ENCODE measurements at places on chromosomes 3 and 15.
A peak's percentile ranks its signal among the peaks of the same experiment; 100 is the strongest.

DNA sequence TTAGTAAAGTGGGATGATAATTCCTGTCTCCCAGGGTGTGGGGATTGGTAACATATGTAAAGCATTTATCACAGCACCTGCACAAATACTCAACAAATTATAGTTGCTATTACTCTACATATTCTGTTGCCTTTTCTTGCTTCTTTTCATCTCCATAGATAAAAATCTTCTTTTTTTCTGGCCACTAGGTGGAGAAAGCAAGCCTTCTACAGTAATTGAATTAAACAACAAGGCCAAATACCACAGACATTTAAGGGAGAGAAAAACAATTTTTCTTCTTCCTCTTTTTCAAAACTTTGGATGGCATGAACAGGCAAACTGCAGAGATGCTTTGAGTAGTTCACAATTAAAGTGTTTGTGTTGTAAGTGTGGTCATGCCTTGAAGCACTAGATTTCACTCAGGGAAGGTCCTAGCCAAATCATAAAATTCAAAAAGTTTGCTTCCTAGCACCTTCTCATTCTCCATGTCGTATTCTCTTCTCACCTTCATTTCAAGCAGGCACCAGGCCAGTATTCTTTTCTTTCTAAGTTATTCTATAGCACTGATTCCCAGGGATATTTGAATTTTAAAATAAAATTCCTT lies 493.4 kb upstream of the TGFBR2 start:
- DNase-seq = no peak

- no peak for DNase-seq
These were observed 113.2 kb downstream of the RTP4 start for GRCh38 chr3:187481426-187481825.

DNA sequence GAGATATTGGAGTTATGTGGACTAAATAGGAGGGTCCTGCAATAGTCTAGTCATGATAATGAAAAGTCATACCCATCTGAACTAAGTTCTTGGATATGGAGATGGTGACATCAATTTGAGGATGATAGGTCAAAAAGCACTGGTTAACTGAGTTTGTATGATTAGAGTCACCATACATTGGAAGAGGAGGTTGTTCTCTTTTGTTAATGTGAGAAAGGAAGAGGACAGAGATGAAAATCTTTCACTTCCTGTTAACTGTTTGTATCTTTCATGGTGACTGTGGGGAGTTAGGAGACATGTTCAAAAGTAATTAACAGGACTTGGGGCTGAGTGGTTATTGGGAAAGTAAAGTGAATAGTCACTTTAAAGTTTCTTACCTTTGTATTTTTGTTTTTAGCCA lies 11.1 kb downstream of the TMEM62 start:
- no peak for DNase-seq

- DNase-seq = no peak
These were observed 103.5 kb downstream of the ASB7 start for GRCh38 chr15:100705841-100706240.

GRCh38 chr15:43492266-43492665 lies 690 bp downstream of the TP53BP1 start:
- peak; percentile 35 for DNase-seq

GRCh38 chr3:4231041-4231440 lies 72.1 kb upstream of the SETMAR start:
- no peak for DNase-seq

DNA sequence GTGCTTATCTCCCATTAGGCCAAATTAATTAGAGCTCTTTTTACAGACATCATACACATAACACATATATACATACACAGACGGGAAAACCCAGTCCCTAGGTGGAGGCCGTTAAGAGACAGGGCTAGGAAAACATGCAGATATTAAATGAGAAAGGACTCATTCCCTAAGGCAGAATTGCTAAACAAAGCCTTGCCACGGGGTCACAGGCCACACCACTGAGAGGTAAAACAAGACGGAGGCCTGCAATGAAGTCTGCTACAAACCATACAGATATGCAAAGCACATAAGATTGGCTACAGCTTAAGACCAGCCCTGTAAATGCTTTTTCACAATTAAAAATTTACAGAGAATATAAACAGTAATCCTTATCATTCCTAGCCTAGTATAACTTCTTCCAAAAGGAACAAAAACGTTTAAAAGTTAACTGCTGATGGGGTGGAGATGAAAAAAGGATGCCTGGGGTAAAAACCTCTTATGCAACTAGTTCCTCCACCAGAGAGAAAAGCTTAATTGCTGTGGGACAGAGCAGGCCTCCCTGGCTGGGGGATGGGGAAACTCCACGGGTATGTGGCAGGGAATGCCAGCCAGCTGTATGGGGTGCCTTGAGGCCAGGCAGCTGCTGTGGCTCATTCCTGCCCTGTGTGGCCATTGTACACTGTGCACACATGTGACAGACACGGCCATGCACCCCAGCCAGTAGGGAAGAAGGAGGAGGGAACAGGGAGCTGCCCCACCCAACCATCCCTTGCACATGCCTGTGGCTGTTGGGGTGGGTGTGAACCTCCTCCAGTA lies 481.4 kb upstream of the LMCD1 start:
- no peak for DNase-seq

DNA sequence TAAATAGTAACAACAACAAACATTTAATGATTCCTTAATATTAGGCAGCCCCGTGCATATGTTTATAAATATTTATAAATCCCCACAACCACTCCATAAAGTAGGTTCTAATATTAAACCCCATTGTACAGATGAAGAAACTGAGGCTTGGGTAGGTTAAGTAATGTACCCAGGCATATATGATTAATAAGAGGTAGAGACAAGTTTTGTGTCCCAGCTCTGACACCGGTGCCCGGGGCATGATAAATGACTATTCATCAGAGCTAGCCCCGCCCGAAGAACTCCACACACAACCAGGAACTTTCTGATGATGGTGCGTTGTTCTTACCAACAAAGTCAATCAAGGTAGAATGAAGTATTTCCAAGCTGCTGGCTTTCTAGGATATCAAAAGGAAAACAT lies 19.4 kb downstream of the CDCP1 start:
- no peak for DNase-seq

DNA sequence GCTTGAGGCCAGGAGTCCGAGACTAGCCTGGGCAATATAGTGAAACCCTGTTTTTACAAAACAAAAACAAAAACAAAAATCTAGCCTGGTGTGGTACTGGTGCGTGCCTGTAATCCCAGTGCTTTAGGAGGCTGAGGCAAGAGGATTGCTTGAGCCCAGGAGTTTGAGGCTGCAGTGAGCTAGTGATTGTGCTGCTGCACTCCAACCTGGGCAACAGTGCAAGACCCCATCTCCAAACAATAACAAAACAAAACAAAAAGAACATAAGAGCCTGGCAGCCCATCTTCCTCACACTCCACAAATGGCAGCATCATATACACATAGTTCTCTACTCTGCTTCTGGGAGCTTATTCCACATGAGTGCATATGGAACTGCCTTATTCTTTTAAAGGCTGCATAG lies 2.2 kb upstream of the TRH start:
- no peak for DNase-seq

DNA sequence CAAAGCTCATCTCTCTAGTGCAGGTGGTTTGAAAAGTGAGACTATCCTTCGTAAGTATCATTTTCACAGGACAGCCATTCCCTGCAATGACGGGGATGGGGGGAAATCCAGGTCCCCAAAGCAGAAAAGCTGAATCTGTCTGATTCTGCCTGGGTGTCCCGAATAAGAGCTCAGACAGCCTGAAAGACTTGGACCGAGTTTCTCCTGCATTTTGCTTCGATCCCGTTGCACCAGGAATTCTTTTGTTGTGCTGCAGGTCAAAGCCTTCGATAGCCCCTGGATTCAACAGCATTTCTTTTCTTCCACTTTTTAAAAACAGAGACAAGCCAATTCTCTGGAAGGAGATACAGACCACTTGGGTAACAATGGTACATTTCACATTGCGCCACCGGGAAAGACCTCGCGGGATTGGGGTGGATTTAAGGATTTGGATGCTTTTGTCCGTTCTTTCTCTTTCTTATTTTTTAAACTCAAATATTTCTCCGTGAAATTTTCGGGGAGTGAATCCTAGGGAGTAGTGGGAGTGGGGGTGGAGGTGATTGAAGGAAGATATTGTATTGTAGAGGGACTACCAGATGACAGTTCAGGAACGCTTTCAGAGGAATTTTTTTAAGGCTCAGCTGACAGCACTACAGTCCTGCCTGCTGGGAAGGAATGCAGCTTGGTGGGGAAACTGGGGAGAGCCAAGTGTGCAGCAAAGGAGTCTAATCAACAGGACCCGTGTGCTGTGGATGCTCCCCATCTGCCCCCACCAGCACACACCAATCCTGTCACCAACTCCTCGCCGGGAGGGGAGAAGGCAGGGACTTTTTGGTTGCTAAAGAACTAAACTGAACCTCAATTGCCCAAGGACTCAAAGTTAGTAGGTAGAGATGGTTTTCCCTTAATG lies 2.6 kb downstream of the SLITRK3 start:
- no peak for DNase-seq

- DNase-seq = no peak
These were observed 120.0 kb downstream of the CYP19A1 start for GRCh38 chr15:51218299-51218938.

- DNase-seq = no peak
These were observed 108.7 kb upstream of the ALDH1A3 start for GRCh38 chr15:100770661-100771584.

DNA sequence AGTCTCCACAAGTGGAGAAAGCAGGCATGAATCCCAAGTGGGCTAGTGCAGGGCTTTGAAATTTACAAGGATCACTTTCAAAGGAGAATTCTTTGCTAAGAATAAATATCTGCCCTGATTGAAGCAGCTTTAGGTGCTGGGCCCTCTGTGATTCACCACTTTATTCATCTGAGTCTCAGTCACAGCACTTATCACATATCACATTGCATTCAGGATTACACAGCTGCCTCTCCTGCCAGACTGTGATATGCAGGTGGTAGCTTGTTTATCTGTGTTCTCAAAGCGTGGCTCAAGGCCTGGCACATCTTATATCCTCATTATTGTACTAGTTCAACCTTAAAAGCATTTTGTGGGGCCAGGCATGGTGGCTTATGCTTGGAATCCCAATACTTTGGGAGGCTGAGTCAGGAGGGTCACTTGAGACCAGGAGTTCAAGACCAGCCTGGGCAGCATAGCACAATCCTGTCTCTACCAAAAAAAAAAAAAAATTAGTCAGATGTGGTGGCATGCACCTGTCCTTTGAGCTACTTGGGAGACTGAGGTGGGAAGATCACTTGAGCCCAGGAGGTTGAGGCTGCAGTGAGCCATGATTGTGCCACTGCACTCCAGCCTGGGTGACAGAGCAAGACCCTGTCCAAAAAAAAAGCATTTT lies 156.9 kb upstream of the EIF1B start:
- no peak for DNase-seq

DNA sequence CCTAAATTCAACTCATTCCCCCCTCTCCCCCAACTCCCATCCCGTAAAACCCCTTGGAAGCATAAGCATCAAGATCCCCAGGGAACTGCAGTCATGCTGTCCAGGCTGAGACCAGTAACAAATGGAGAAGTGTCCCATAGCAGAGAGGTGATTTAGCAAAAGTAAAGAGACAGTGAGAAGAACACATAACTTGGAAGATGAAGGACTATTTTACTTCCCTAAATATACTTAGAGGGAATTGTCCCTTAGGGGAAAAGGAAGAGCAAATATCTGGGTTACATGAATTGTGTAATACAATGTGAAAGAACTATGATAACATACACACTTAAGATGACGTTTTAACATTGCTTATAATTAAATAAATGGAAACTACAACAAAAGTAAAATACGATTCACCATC lies 61.6 kb upstream of the LRRFIP2 start:
- DNase-seq = no peak

- peak; percentile 46 for DNase-seq
These were observed 124.2 kb downstream of the EEFSEC start for GRCh38 chr3:128277378-128278069.

DNA sequence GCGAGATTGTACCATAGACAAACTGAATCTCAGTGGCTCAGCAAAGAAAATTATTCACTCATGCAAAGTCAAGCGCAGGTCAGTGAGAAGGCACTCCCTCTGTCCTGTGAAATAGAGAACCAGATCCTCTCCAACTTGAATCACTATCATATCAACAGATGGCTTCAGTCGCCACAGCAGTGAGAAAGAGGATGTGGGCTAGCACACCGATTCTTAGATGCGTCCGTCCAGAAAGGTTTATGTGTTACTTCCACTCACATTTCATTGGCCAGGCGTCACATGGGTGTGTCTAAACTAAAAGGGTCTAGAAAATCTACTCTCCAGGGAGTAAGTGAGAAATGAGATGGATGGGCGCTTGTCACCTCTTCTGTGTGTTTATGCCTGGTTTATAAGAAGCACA lies 141.6 kb upstream of the KBTBD8 start:
- no peak for DNase-seq

DNA sequence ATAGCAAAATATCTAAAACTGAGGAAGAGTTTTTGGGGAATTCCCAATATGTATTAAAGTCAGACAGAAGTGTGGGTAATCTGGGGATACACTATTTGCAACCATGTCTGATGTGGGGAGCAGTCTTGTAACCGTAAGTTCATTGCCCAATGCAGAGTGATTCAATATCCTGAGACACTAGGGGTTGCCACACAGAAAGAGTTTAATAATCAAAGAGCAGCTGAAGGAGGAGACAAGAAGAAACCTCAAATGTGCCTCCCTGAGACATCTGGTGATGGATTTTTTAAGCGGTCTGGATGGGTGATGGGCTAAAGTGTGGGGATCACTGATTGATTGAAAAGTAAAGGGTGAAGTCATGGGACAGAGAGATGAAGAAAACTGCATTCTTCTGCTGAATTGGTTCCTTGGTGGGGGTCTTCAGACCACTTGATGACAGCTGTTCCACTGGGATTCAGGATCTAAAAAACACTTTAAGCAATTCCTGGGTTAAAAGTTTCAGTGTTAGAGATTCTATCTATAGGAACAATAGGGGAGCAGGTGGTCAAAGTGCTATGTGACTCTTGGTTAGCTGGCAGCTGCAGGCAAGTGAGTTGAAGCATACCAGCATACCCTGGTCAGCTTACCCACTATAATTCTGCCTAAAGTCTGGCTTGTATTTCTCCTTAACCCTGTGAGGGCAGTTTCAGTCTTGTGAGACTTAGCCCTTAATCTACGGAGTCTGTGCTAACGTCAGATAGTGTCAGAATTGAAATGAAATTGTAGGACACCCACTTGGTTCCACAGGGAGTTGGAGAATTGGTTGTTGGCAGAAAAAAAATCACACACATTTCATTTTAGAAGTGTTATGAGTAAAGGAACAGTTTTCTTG lies 425.9 kb upstream of the TGFBR2 start:
- DNase-seq = no peak
